ENCODE measurements at places on chromosomes 11 and 22.

DNA sequence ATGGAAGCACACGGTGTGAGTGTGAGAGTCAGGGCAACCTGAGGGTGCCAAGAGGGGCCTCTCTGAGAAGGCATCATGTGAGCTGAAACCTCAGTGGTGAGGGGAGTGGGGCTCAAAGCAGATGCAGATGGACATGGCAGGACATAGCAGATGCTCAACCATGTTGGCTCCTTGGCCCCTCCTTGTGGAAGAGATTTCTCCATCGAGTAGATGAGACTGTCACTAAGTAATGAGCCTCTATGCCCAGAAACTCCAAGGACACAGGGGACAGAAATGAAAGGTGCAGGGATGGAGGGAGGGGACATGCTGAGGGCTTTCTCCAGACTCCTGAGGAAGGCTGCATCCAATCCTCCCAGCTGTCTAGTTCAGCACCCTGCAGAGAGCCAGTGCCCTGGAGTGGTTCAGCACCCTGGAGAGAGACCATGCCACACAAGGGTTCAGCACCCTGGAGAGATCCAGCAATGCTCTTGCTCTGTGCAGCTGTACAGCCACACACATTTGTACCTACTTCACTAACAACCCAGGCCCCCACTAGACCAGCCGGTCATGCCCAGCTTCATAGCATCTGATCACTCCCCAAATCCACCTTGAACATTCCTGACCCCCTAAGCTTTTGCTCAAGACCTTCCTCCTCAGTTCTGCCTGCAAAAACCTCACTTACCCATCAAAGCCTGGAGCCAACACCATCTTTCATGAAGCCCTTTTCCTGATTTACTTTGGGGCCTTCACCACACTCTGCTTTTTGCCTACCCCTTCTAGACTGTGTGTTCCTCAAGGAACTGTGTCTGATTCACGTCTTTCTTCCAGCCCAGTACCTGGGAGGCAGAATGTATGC, 252.0 kb downstream of the CTTN start:
- no peak for DNase-seq

- no peak for DNase-seq
Observed at GRCh38 chr11:106276126-106276525, 198.7 kb downstream of the AASDHPPT start.

GRCh38 chr22:43851058-43851978, 11.0 kb downstream of the SULT4A1 start:
- no peak for DNase-seq

- DNase-seq = no peak
Observed at GRCh38 chr11:130668751-130669150, 220.3 kb downstream of the ADAMTS15 start.

DNA sequence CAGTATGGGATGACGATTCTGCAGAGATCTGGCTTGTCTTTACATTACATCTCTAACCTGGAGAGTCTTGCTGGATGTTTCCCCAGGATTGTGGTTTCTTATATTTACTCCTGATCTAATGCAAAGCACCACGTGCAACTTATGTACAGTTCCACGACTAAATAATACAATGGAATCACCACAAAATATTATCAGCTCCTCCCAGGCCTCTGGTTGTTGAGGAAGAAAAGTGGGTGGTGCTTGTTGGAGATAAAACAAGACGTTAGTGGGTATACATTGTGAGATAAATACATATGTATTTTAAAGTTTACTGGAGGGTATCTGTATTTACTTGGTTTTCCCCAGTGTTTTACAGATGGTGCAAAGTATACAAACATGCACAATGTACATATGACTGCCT, 569.7 kb downstream of the NTM start:
- DNase-seq = no peak

GRCh38 chr22:19626666-19627065, 87.6 kb upstream of the SEPTIN5 start:
- no peak for DNase-seq

- no peak for DNase-seq
Observed at GRCh38 chr22:46929710-46930204, 167.3 kb downstream of the TBC1D22A start.

- DNase-seq = no peak
Observed at GRCh38 chr11:44789496-44789895, 62.7 kb downstream of the TSPAN18 start.

- DNase-seq = no peak
Observed at GRCh38 chr11:45772449-45772774, 32.5 kb upstream of the SLC35C1 start.

- DNase-seq = peak; percentile 34
Observed at GRCh38 chr11:33912405-33913361, 20.8 kb upstream of the LMO2 start.

- DNase-seq = no peak
Observed at GRCh38 chr11:96006037-96006436, 82.1 kb upstream of the MTMR2 start.

DNA sequence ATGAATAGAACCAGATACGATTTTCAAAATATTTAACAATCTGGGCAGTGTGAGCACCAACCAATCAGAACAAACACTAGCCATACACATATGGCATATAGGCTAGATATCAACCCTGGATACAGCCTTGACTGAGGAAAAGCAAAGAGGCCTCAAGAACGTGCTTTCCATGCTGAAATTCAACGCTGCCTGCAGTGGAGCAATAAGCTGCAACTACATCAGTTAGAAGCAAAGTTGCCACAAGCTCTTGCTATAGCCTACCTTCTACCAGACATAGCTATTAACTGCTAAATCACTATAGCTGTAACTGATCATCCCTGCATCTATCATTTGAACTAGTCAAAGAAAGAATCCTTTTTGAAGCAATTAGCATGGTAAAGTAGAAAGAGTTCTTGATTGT, 42.5 kb downstream of the DENND5A start:
- DNase-seq = no peak

All from NCI-H1092 treated with DMSO at 0.1 percent for 48 hours (cell line).